ENCODE measurements at places on chromosomes 5 and 9.

DNA sequence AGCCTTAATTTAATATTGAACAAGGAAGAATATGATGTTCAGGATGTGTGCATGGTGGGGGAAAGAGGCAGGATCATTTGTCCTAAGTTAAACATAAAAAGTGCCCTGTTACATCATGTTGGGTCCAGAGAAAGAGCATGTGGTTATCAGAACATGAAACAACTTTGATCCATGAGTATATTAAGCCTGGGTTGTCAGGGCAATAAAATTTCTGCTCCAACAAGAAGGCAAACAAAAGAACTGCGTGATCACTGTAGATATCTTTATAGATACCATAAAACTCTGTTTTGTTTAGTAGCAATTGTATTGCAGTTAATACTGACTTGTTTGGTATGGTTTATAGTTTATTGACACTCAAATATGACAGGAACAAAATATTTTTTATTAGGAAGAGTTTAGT is 35.2 kb downstream of the PCA3 start:
- DNase-seq = no peak

DNA sequence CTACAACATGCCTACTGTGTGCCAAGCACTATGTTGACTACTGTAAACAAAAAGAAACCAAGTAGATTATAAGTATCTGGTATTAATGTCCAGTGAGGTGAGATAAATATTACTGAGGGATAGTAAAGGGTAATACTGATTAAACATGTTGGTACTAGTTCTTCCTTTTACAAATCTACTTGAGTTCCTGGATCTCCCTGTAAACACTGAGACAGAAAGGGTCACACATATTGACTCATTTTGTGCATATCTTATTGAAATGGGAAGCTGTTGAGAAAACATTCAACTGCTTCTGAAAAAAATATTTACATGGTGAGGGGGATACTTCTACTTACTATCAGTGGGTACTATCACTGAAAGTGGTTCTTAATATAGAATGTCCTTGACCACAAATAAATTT is 24.3 kb downstream of the EFNA5 start:
- no peak for DNase-seq

DNA sequence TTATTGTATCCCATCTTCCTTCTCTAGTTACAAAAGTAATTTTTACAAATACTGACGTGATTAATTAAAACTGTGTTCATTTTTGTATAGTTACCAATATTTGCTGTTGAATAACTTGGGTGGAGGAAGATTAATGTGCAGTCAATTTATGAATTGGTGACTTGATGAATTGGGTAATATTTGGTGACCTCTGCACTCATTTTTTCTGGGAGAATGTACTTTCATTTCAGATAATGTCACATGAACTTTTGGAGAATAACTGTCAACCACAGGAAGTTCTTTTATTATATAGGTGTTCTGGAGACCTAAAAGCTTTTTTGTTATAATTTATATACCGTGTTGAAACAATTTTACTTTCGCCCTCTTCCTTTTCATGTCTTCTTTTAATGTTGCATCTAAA is 26.4 kb upstream of the FKTN start:
- DNase-seq = no peak

GRCh38 chr5:14724633-14725032 is 60.1 kb downstream of the OTULIN start:
- no peak for DNase-seq

GRCh38 chr9:16028548-16028947 is 475.7 kb downstream of the CCDC171 start:
- DNase-seq = no peak

- no peak for DNase-seq
These were observed 2.6 kb upstream of the GAPVD1 start for GRCh38 chr9:125258832-125259534.

- no peak for DNase-seq
These were observed 43.3 kb upstream of the ALDOB start for GRCh38 chr9:101478906-101479305.

DNA sequence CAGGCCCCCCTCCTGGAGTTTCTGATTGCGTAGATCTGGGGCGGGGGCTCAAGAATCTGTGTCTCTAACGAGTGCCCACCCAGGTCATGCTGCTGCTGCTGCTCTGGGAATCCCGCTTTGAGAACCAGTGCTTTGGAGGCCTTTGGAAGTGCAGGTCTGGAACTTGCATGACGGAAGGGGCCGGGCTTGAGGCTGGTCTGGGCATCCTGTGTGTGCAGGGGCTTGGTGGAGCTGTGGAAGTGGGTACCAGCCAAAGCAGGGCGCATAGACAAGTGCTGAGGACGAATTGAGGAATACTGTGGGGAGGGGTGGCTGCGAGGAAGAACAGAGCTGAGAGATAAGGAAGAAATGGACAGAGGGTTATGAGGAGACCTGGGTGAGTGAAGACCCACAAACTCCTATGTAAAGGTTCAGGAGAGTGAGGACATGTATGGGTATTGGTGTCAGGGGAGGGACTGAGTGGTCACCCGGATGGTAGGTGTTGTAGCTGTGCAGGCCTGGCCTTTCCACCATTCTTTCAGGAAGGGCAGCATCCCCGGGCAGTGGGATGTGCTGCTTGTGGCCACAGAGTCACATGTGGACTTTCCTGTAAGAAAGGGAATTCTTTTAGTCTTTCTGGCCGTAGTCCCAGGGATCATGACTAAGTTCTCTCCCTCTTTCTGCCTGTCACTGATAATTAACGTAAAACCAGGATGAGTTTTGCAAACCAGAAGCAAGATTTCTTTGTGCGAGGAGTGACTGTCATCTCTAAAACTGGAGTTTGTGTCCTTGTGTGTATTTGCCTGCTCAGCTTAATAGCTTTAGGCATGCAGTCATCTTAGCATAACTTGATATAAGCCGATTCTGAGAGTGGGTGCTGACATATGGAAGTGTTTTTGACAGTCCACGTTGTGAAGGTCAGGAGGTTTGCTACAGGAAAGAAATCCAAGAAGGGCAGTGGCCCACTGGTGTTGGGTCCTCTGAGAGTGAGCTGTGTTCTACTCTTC is 43.3 kb upstream of the TJP2 start:
- DNase-seq = peak; percentile 75

DNA sequence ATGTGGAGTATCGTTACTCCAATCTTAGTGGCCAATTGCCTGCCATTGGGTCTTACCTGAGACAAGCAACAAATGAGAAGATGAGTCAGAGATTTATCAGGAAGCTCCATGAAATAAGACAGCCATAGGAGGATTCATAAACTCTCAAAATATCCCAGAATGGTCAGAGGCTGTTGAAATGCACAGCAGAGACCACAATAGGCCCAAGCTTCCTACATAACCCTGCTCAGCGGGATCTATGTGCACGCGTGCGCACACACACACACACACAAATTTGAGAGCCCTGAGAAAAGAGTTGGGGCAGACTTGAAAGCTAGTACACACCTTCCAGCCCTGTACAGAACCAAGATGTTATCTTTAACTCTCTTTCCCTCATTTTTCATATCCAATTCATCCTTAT is 9.8 kb downstream of the UIMC1 start:
- no peak for DNase-seq

- no peak for DNase-seq
These were observed 45.2 kb upstream of the SARDH start for GRCh38 chr9:133783331-133783731.

- no peak for DNase-seq
These were observed 8.1 kb upstream of the NUP214 start for GRCh38 chr9:131117121-131117761.

DNA sequence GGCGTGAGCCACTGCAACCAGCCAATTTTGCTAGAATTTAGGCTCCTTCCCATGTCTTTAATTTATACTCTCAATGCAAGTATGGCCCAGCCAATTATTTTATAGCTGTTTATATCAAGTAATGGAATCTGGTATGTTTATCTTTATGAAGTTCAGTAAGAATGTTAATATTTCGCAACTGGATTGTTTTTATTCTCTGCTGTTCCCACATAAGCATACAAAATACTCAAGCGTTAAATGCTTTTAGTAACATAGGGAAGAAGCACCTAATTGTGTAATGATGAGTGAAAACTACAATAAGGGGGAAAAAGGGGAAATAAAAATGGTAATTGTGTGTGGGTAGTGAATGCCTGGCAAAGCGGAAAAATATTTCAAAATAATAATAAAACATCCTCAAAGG is 21.3 kb downstream of the PWWP2A start:
- peak; percentile 52 for DNase-seq

- no peak for DNase-seq
These were observed 122.1 kb upstream of the MAP3K1 start for GRCh38 chr5:56693220-56693579.

- DNase-seq = no peak
These were observed 34.8 kb upstream of the TTC23L start for GRCh38 chr5:34803974-34804732.

DNA sequence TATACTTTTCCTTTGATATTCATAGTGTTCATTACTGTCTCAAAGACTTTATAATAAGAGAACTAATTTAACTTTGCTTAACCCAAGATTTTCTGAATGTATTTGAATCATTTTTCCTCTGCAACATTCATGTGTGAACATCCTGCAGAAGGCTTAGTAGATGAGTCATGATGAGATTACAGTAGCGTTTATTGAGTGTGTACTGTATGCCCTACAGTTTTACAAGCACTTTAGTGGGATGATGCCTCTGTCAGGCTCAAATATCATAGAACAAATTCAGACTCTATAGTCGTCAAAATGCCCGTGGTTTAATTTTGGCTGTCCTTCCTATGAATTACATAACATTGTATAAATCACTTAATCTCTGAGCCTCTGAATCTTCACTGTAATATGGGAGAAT is 41.2 kb downstream of the FYB1 start:
- DNase-seq = peak; percentile 63

- peak; percentile 88 for DNase-seq
These were observed 19.0 kb downstream of the STOM start for GRCh38 chr9:121350993-121351561.

DNA sequence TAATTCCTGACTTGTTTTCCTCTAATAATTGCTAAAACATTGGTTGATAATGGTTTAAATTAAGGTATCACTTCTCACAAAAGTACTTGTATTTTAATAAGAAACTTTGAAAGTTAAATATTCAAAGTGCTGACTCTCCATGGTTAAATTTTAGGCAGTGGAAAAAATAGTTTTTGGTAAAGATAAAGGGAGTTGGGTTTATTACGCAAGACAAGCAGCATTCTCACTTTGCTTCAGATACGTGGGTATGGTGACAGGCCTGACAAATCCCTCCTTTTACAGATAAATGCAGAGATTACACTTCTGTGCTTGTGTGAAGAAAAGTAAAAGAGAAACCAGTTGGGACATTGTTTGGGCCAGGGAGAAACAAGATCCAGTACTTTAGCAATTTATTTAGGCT is 14.5 kb upstream of the FAM170A start:
- DNase-seq = no peak

- DNase-seq = peak; percentile 72
These were observed 634.7 kb upstream of the ARRDC3 start for GRCh38 chr5:92017776-92018175.

DNA sequence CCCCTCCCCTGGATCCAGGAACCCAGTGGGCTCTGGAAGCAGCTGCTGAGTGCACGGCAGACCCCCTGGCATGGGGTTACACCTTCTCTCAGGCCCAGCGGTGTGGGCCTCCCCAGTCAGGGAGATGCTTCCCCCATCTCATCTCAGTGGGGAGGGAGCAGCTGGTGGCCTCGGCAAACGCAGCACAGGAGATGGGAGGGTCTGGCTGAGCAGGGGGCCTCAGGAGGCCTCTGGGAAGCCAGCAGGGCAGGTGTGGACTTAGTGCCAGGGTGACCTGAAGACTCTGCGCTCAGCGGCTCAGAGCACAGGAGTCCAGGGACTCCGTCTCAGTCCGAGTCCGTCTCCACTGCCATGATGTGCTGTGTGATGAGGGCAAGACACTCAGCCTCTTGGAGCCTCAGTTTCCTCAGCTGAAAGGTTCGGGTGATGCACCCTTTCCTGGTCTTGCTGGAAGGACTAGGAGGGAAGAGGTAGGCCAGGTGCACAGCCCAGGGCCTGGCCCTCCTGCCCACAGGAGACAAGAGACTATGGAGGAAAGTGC is 100.6 kb downstream of the GTF3C4 start:
- DNase-seq = no peak

DNA sequence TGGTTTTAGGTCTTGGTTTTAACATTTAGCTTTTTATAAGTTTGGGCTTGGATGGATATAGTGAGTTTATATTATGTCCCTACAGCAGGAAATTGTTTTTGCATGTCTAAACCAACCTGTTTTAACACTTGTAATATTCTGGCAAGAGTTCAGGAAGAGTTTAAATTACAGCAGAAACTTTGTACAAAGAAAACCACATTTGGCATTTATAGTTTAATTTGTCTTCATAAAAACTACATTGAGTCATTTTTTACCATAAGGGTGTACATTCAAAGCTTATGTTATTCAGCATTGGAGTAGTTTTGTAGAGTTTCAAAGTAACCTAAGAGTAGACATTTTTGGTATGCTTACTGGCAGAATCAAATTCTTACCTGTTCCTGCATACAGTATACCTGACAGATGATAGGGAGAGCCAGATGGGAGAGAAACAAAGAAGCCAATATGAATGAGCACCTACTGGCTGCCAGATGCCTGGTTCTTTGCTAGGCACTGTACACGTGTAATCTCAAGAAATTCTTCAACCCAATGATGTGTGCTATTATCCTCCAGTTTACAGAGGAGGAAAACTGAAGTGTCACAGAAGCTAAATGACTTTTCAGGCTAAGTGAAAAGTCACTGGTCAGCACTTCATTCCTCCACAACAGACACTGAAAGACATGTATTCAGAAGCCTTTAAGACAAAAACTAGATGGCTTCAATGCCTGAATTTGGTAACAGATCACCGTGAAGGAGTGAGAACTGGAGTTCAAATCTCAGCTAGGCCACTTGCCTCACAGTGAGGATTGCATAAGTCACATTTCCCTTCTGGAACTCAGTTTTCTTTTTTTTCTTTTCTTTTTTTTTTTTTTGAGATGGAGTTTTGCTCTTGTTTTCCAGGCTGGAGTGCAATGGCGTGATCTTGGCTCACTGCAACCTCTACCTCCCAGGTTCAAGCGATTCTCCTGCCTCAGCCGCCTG is 25.9 kb upstream of the ECM2 start:
- peak; percentile 86 for DNase-seq

DNA sequence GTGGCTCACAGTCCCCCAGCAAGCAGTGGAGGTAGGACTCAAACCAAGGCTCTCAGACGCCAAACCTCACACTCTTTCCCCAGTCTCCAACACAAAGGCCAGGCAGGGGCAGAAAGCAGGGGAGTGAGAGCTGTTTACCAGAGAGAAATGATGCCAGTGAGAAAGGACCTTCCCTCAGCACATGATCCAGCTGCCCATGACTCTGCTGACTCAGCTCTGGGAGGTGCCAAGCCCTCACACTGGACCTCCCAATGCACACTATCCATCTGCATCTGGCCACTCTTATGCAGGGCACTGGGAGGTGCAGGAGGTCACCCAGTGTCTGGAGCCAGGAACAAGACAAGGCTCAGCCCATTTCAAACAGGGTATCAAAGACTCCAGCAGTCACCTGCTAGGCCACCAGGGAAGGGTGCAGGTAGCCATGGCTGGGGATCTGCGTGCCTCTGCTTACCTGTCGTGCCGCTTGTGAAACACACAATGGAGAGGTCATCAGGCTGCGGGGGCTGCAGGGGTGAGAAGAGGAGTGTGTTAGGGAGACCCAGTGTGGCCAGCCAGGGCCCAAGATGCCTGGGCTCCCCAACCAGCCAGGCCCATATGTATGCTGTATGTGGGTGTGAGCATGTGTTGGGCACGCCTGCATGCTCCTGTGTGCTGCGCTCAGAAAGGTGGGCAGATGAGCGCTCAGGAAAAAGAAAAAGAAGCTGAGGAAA is 26.3 kb downstream of the ACSL6 start:
- no peak for DNase-seq
